GF-D8 (cell line): ENCODE measurements at places on chromosomes 12 and 14.

DNA sequence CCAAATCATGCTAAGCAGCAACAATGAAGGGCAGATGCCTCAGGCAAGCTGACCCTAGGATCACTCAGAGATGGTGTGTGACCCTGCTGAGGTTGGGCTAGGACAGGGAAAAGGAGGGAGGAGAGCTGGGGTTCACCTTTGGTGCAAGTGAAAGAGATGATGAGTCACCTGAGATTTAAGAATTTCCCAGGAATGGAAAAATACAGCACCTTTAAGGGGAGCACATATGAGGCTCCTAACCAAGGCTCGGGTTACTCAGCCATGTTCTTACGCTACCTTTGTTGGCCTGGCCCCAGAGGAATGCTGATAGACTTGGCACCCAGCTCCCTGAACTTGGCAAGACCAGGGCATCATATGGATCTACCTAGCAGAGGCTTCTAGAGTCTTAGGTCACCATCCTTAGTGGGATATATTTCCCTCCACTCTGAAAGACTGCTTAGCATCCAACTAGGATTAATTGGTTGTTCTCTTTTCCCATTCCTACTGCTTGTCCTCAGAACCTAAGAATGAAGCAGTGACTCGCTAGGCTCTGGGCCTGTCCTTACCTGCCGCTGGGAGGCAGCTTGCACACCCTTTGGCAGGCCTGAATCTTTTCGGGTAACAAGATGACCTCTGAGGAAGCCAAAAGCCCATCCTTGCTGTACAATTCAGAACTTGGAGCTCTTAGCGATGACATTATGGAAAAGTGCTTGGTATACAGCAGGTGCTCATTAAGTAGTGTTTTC lies 4.0 kb upstream of the NAA25 start:
- no peak for DNase-seq

DNA sequence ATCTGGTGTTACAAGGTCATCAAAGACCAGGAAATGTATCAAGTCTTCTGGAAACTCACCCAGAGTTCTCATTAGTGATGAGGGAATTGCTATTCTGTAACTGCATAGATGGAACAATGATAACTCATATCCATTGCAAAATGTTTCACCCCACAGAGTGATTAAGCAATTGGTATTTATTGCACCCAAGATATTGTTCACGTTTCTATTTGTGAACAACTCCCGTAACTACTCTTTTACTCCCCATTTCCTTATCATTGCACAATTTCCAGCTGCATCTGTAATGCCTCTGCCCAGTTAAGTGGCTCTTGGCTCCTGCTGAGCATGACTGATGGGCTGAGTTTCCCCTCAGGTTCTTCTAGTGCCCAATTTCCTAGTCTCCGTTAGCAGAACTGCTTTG lies 108.7 kb upstream of the PRICKLE1 start:
- peak; percentile 81 for DNase-seq

DNA sequence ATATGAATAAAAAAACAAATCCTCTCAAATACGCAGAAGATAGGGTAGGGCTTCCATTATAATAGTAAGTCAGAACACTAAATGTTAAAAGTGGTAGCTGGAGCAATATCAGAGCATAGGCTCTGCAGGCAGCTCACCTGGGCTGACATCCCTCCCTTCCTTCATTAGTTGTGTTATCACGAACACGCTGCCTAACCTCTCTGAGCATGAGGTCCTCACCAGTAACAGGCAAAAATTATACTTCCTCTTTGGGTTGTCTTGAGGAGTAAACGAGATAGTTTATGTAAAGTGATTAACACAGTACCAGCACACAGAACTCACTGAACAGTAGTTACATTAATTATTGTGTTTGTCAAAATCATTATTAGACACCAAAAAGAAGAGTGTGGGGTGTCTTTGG lies 154.3 kb downstream of the STXBP6 start:
- no peak for DNase-seq

- no peak for DNase-seq
These were observed 209.3 kb downstream of the TMEM132C start for GRCh38 chr12:128476266-128476665.

DNA sequence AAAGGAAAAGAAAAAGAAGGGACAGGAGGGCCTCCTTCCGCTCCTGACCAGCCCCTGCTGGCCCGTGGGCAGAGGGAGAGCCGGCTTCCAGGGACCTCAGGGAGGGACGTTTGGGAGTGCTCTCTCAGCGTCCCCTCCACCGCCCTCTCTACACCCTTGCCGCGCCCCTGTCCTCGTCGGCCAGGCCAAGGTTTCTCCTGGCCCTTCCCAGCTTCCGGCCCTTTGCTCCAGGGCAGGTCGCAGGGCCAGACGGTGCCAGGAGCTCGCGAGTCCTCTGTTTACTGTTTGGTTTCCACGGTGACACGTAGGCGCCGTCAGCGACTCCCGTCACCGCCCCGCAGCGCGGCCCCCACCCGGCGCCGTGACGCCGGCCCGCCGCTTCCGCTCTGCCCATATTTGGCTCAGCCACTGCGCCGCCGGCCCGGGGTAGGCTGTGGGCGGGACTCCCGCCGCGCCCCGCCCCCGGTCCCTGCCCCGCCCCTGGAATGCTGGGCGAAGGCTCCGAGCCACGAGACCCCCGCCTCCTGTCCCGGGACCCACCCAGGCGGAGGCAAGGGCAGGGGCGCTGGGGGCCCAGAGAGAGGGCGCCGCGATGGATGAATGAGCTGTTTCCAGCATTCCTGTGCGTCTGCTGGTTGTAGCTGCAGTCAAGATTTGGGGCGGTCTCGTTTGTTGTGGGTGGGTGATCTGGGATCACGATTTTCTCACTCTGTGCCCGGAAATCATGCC lies 15.5 kb downstream of the FOS start:
- peak; percentile 45 for DNase-seq

DNA sequence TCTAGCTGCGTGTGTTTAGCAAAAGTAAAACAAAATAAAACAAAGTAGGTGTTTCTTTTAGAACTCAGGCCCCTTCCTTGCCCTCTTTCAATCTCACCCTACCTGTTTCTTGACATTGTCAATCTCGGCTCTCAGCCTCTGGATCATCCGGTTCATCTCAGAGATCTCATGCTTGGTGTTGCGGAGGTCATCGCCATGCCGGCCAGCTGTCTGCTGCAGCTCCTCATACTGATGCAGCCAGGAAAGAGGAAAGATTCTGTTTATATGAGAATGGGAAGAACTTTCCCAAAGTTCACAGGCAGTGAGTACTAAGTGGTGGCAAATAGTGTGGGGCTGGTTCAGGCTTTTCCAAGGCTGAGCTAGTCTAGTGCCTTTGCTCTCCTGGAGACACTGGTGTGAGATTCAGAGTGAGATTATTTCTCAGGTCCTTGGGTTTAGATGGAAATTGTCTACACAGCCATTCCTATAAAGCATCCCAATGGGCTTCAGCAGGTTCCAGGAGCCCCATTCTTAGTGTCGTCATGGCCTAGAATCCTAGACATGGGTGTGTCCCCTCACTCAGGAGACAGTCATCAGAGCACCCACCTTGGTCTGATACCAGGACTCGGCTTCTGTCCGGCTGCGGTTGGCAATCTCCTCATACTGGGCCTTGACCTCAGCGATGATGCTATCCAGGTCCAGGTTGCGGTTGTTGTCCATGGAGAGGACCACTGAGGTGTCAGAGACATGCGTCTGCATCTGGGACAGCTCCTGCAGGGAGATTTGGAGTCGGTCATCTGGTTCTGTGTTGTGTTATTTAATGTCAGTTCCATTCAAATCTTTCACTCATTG lies 3.0 kb downstream of the KRT5 start:
- DNase-seq = no peak

DNA sequence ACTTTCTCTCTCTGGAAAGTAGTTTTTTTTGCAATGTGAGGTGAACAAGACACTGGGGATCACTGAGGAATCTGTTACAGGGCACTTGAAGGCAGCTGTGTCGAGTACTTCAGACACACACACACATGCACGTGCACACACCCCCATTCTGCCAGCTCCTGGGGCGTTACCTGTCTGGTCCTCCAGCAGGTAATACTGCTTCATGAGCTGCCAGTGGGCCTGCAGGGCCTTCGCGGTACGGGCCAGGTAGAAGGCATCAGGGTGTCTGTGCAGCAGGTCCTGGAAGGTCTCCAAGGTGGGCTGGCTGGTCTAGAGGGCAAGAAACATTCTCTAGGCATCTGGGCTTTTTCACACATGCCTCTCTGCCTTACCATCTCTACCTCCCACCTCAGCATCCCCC lies 5.1 kb downstream of the MCRS1 start:
- no peak for DNase-seq

DNA sequence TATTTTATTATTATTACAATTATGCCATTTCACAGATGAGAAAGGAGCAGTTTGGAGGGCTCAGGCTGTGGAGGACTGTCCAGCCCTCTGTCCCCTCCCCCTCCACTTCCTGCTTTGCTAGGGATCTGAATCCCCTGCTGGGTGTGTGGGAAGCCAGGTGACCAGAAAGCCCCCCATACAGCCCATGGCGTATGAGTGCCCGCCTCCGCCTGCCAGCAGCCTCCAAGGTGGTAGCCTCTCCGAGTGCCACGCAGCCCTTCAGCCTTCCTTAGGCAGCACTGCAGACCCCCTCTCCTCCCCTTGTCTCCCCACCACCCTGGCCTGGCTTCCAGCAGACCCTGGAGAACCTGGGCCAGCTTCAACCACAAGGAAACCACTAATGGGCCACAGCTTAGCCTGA lies 12.6 kb downstream of the DTX1 start:
- no peak for DNase-seq

DNA sequence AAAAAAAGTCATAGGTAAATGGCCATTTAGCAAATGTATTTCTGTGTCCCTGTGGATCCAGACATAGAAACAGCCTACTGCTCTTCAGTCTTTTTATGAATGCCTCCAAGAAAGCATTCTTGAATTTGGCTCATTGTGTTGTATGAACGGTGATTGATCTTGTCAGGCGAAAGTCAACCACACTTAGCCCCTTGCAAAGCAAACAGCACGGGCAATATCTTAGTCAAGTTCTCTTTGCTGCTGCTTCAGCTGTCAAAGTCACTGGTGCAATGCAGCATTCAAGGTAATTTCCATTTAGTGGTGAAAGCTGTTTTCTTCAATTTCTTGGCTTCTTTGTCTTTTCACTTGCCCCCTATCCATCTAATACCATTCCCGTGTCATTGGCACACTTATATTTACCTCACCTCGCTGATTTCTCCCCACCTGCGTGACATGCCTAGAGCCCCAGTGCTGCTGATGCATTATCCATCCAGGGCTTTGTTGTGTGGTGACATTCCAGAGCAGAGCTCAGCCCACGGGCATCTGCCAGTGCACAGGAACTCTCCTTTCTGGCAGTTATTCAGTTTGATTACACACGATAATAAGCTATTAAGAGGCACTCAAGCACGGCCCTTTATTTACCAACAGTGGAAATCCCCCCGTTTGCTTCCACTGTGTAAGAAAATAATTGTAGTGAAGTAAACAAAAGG lies 362.3 kb upstream of the NOVA1 start:
- no peak for DNase-seq

DNA sequence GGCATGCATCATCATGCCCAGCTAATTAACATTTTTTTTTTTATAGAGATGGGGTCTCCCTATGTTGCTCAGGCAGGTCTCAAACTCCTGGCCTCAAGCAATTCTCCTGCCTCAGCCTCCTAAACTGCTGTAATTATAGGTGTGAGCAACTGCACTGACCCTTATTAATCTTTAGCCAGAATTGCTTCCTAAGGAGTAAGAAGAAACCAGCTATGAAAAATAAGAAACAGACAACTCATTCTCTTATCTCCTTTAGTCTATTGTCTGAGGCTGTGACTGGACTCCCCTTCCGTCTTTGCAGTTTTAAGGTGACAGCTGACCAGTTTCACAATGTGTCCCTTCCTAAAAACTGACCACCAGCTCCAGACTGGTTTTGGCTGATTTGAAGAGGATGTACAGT lies 52.4 kb downstream of the EMP1 start:
- DNase-seq = no peak

DNA sequence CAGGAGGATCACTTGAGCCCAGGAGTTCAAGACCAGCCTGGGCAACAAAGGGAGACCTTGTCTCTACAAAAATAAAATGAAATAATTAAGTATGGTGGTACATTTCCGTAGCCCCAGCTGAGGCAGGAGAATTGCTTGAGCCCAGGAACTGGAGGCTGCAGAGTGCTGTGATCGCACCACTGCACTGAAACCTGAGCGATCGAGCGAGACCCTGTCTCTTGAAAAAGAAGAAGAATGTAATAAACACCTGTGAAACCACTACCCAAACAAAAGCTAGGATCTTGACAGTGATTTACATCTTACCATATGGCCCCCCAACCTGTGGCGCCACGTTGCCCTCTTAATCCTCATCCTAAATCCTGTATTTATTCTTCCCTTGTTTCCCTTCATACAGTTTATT lies 5.7 kb upstream of the DTX1 start:
- no peak for DNase-seq
